Activated CD8-positive, alpha-beta T cell treated with anti-CD3 and anti-CD28 coated beads, Interleukin-2, amount 10 ng/mL, durations not matched to agents 7 days and 5 days (primary cell): ENCODE measurements at places on chromosomes 6 and 20.

- H3K4me1 ChIP-seq = no peaks in the 10 kb centered on the region
- DNase-seq = no peak
- no peaks in the 10 kb centered on the region for H3K36me3 ChIP-seq
- H3K27me3 ChIP-seq = peaks cover 9% of the 10 kb centered on the region
- no peak overlapping the region for H3K27ac ChIP-seq
- H3K4me3 ChIP-seq = no peak overlapping the region
Measured at GRCh38 chr6:21538186-21538798, 55.3 kb upstream of the SOX4 start.

- no peak for DNase-seq
- H3K27me3 ChIP-seq = no peaks in the 10 kb centered on the region
- H3K4me3 ChIP-seq = no peak overlapping the region
- H3K4me1 ChIP-seq = no peaks in the 10 kb centered on the region
Measured at GRCh38 chr6:74574794-74575193, 631.1 kb downstream of the COL12A1 start.

GRCh38 chr6:133408543-133408942 is 167.4 kb downstream of the EYA4 start:
- H3K4me1 ChIP-seq = no peaks in the 10 kb centered on the region
- no peak for DNase-seq
- no peaks in the 10 kb centered on the region for H3K27me3 ChIP-seq
- H3K4me3 ChIP-seq = no peak overlapping the region
- no peaks in the 10 kb centered on the region for H3K36me3 ChIP-seq

- H3K4me3 ChIP-seq = no peak overlapping the region
- DNase-seq = no peak
- peaks cover 5% of the 10 kb centered on the region for H3K36me3 ChIP-seq
- H3K27ac ChIP-seq = no peak overlapping the region
Measured at GRCh38 chr6:20352346-20352745, 49.3 kb upstream of the E2F3 start.

DNA sequence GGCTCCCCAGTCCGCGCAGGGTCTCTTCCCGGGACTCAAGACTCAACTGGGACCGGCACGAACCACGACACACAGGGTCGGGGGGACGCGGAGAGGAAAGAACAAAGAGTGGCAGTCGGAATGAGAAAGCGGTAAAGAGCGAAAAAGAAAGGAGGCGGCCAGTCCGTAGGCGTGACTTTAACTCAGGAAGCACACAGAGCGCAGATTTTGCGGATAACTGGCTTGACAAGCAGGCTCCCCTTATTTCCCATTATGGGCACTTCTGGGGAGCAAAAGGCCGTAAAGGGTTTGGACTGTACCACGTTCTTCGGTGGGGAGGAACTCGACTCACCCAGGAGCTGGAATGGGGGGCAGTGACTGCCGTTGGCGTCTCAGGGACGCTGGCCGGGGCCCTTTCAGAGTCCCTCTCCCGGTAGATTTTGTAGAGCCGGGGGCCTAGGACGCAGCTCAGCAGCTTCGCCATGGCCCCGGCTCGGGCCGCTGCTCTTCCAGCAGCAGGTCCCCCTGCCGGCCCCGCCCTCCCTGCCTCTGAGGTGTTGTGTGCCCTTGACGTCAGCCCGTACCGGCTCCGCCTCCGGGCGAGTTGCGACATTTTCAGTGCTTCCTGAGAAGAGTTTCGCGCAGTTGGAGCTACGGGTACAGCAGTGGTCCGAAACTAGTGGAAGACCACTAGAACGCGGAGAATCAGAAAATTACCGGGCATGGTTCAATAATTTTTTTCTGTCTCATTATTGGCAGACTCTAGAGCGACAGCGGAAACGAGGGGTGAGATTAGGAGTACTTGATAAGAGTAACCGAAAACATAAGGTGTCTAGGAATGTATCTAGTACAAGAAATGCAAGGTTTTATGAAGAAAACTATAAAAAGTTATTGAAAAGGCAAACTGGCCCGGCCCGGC is at the start of gene ABHD16A:
Gene ABHD16A (minus strand): TSS at position 506 of the 898 bp plus-strand sequence. CDS start 43 bp downstream, at position 463.
- DNase-seq = peak; percentile 99
- H3K4me3 ChIP-seq = peak within 1 kb of the TSS; percentile 97
- peak within 1 kb of the TSS; percentile 95 for H3K27ac ChIP-seq
- peaks cover 21% of the 10 kb centered on the region for H3K36me3 ChIP-seq

GRCh38 chr6:91330896-91331295 is 744.0 kb upstream of the MAP3K7 start:
- no peaks in the 10 kb centered on the region for H3K27me3 ChIP-seq
- no peak for DNase-seq
- no peak overlapping the region for H3K4me3 ChIP-seq
- H3K27ac ChIP-seq = no peak overlapping the region
- no peaks in the 10 kb centered on the region for H3K36me3 ChIP-seq
- H3K4me1 ChIP-seq = no peaks in the 10 kb centered on the region

DNA sequence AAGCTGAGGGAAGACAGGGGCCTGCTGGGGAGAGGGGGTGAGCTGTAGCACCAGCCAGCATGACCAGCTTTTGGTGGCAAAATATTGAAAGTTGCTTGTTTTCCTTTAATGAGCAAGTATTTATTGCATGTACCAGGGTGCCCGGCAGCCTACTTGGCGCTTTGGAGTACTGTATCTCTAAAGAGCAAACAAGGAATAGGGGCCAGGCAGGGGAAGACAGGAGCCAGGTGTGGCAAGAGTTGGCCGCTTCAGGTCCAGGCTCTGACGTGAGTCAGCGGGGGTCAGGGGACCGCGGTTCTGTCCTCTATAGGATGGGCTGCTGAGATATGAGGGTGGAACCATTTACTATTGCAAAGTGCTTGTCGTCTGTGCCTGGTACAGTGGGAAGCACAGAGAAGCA is 63.1 kb downstream of the PSMG4 start:
- no peak for DNase-seq
- no peak overlapping the region for H3K4me3 ChIP-seq
- no peak overlapping the region for H3K27ac ChIP-seq
- peaks cover 20% of the 10 kb centered on the region for H3K4me1 ChIP-seq
- peaks cover 25% of the 10 kb centered on the region for H3K27me3 ChIP-seq

DNA sequence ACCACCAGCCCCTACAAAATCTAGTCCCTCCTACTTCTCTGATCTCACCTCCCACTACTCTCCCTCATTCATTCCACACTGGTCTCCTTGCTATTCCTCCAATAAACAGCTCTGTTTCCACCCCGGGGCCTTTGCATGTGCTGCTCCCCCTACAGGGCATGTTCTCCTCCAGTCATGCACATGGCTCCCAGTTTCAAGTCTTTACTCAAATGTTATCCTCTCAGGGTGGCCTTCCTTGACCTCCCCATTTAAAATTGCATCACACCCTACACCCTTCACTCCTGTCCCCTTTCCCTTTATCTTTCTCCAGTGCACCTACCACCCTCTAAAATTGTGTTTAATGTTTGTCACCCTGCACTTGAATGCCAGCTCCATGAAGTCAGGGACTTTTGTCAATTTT is 174.5 kb downstream of the MRPL14 start:
- no peak overlapping the region for H3K27ac ChIP-seq
- H3K36me3 ChIP-seq = no peaks in the 10 kb centered on the region
- no peak for DNase-seq
- no peaks in the 10 kb centered on the region for H3K4me1 ChIP-seq

DNA sequence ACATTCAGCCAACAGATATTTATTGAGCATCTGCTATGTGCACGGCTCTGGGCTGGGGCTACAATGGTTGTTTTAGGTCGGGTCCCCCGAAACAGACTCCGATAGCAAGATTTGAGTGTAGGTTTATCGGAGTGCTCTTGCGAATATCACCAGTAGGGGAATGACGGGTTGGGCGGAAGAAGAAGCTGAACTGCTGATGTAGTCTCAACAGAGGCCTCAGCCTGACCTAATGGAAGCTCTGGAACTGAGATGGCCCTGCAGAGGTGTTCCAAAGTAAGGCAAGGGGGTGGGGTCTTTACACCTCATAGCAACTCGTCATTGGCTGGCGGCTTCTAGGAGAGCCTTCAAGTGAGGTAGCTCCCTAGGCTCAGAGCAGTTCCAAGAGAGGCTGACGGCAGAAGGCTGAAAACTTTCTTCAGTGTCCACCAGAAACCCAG is 1.1 kb downstream of the L3MBTL1 start:
- peaks cover 36% of the 10 kb centered on the region for H3K27me3 ChIP-seq
- peaks cover 8% of the 10 kb centered on the region for H3K4me1 ChIP-seq
- no peak for DNase-seq
- no peak overlapping the region for H3K27ac ChIP-seq
- H3K36me3 ChIP-seq = no peaks in the 10 kb centered on the region

GRCh38 chr20:38764567-38765318 is 16.5 kb downstream of the ACTR5 start:
- H3K4me1 ChIP-seq = peaks cover 20% of the 10 kb centered on the region
- peak; percentile 38 for DNase-seq
- H3K4me3 ChIP-seq = no peak overlapping the region
- H3K36me3 ChIP-seq = peaks cover 49% of the 10 kb centered on the region
- H3K27me3 ChIP-seq = no peaks in the 10 kb centered on the region

- H3K27me3 ChIP-seq = no peaks in the 10 kb centered on the region
- H3K4me1 ChIP-seq = peaks cover 25% of the 10 kb centered on the region
- H3K27ac ChIP-seq = no peak overlapping the region
- no peak overlapping the region for H3K4me3 ChIP-seq
- H3K36me3 ChIP-seq = peaks cover 9% of the 10 kb centered on the region
Measured at GRCh38 chr6:73727114-73727513, 31.1 kb downstream of the CD109 start.

DNA sequence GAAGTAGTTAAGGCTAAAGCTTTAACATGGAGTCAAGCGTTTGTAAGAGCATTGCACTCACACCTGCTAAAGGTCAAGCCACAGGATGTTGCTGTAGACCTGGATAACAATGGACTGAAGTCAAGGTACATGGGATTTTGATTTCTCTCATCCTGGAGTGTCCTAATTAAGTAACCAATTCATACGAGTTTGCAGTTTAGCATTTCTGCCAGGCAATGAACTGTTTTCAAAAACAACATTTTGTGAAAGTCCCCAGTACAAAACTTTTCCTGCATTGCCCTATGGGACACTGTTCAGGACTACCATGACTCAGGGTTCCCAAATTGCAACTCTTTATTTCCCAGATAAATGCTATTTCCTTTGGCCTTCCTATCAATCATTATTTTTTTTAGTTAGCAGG is 17.4 kb upstream of the SIRPB1 start:
- no peaks in the 10 kb centered on the region for H3K27me3 ChIP-seq
- no peak overlapping the region for H3K27ac ChIP-seq
- peaks cover 43% of the 10 kb centered on the region for H3K4me1 ChIP-seq
- peaks cover 65% of the 10 kb centered on the region for H3K36me3 ChIP-seq
- peak; percentile 4 for DNase-seq

DNA sequence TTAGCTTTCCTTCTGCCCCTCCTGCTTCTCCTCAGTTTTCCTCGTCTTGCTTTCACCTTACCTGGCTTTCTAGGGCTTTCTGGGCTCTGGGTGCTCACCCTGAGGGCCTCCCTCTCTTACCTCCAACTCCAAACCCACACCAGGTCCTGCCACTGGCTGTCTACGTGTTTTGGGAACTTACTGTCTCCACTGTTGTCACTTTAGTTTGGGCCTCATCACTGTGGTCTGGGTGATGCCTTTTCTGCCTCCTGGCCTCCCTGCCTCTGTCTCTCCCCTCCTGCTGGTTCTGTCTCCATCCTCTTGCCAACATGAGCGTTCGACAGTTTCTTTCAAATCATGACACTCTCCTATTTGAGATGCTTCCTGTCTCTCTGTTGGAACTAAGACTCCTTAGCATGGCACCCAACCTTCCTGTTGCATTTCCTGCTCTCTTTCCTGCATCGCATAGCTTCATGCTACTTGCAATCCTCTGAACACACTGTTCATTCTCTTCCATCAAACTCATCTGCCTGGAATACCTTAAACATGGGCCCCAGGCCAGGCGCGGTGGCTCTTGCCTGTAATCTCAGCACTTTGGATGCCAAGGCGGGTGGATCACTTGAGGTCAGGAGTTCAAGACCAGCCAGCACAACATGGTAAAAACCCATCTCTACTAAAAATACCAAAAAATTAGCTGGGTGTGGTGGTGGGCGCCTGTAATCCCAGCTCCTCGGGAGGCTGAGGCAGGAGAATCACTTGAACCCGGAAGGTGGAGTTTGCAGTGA is 5.5 kb downstream of the CD40 start:
- peaks cover 6% of the 10 kb centered on the region for H3K27me3 ChIP-seq
- H3K27ac ChIP-seq = no peak overlapping the region
- H3K36me3 ChIP-seq = no peaks in the 10 kb centered on the region
- H3K4me1 ChIP-seq = peaks cover 5% of the 10 kb centered on the region

GRCh38 chr6:71537717-71538116 is 249.1 kb downstream of the OGFRL1 start:
- H3K4me3 ChIP-seq = no peak overlapping the region
- peaks cover 6% of the 10 kb centered on the region for H3K27me3 ChIP-seq
- no peak overlapping the region for H3K27ac ChIP-seq
- no peaks in the 10 kb centered on the region for H3K4me1 ChIP-seq
- no peaks in the 10 kb centered on the region for H3K36me3 ChIP-seq
